ENCODE measurements at places on chromosomes 2 and 18.

GRCh38 chr18:63859781-63860475, 27.6 kb upstream of the SERPINB2 start:
- DNase-seq = no peak

GRCh38 chr18:27240383-27240782, 55.3 kb upstream of the CHST9 start:
- DNase-seq = no peak

- DNase-seq = no peak
These were observed 65.9 kb downstream of the PDE11A start for GRCh38 chr2:178006710-178007109.

DNA sequence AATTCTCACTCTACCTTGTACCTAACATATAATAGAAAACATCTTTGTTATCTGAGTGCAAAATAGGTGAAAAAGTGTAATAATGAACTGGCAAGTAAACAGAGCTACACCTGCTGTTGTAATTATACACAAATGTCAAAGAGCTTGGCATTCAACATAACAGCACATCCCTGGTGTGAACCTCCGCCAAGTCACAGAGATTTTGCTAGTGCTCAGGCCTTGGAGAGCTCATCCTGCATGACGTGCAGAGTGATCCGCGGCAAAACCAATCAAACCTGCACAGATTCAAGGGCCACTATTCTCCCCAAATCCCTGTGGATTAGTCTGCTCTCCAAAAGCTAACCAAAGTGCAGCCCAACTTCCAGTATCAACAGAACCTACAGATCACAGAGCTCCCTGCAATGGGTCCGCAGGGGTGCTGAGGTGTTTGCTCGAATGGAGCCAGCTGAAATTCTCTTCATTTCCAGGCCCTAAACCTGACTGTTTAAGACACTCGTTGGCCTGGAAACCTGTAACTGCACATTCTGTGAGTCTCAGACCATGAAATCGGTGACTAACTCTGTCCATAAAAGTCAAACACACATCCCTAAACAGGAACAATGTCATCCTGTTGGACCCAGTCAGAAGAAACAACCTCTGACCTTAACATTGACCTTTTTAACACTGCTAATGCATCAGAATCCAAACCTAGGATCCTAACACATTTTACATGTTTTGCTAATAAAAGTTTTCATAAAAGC, 111.8 kb downstream of the EPB41L3 start:
- DNase-seq = no peak

- DNase-seq = no peak
These were observed 533.5 kb upstream of the NRP2 start for GRCh38 chr2:205148755-205149154.

- no peak for DNase-seq
These were observed 20.8 kb upstream of the TMX3 start for GRCh38 chr18:68735483-68736343.

DNA sequence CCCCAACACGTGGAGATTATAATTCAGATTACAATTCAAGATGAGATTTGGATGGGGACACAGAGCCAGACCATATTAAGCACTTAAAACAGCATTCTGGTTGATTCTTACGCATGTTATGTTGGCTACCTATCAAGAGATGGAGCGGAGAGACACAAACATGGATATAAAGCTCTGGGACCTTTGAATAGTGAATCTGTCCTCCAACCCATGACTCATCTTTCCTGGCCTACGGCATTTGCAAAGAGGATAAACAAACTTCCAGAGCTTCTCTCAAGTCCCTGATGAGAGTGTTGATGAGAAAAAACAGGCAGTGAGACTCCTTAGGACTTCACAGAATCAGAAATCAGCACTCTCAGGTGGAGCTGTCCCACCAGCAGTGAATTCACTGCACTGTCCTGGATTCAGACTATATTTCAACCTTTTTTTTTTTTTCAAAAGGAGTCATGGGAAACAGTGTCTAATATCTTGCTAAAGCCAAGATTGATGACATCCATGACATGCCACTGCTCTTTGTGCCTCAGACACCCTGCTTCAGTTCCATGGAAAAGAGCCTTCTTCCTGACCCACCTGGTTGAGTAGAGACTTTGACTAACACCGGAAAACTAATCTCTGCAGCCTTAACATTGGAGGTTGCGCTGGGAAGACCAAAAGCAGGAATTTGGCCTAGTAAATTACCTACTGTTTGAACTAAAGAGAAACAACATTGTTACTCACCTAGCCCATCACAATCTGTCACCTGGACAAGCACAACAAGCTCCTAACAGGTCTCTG, 62.1 kb upstream of the NPAS2 start:
- DNase-seq = no peak

GRCh38 chr18:38539856-38540255, 974.3 kb upstream of the CELF4 start:
- DNase-seq = no peak

- DNase-seq = no peak
These were observed 416.8 kb upstream of the HS6ST1 start for GRCh38 chr2:128735296-128735960.

All from activated CD8-positive, alpha-beta memory T cell treated with anti-CD3 and anti-CD28 coated beads for 1 hour (primary cell).